ENCODE measurements at places on chromosomes 1 and 21.

DNA sequence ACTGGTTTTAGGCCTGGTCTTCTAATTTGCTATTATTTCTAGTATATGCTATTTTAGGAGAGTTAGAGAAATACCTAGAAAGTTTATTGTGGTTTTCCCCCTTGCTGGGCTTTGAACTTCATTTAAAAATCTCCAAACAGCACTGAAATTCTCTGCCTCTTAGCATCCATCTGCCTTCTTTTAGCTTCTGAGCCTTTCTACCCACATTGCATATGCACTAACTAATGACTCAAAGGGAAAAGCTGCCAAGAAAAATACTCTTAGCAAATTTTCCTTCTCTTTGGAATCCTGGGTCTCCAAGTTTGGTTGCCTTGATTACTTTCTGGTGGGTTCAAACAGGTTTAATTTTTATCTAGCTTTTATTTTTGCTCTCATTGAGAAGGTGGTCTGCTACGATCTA, 408.4 kb upstream of the PTBP2 start:
- DNase-seq, result no peak

GRCh38 chr1:93765099-93765498, 83.5 kb upstream of the BCAR3 start:
- no peak for DNase-seq

- DNase-seq, result no peak
Observed at GRCh38 chr21:36223451-36223850, 66.8 kb downstream of the DOP1B start.

DNA sequence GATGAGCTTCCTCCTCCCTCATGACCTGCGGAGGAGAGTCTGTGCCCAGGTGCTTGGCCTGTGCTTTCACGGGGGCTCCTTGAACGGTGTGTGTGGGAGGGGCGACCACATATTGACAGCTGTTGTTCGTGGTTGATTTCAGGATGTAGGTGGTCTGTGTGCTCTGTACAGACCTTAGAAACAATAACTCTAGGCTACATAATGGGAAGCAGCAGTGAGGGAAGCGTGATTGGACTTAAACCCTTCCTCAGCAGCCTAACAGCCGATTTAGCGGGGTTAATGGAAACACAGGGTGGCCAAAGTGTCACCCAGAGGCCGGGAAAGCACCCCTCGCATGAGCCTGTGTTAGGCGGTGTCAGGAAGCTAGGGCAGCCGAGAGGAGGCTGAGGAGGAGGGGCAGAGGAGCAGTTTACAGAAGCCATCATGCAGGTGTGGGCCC, 56.0 kb downstream of the TBCE start:
- DNase-seq, result peak; percentile 19

DNA sequence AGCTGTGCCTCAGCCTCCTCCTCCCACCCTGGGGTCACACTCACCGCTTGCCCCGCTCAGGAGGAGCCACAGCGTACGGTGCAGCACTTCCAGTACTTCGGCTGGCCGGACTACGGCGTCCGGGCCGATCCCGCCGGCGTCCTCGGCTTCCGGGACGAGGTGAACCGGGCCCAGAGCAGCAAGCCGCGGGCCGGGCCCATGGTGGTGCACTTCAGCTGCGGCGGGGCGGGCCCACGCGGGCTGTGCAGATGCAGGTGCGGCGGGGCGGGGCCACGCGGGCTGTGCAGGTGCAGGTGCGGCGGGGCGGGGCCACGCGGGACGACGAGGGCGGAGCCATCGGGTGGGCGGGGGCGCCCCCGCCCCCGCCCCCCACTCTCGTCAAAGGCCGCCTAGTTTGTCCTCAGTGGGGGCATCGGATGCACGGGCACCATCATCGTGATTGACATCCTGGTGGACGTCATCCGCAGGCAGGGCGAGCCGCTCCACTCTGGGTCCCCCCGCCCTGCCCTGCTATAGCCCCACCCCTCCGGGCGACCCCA, 5.5 kb downstream of the RNF223 start:
- DNase-seq, result no peak

- no peak for DNase-seq
Observed at GRCh38 chr1:202037706-202038296, 27.4 kb downstream of the ELF3 start.

DNA sequence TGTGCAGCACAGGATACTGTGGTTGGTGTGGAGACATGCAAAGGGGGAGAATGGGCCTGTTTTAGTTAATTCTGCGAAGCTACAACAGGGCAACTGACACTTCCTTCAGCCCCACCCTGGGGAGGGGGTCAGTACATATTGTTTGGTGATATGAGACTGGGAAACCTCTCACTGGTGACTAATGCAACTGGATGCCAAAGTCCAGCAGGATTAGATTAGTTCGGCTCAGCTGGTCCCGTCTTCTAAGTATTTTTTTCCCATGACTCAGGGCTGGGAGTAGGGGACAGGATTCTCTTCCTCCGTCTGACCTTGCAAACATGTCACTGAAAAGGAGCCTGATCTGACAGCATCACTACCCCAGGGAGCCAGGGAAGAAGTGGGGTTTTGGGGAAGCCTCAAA, 43.0 kb downstream of the PLXNA2 start:
- DNase-seq, result no peak

GRCh38 chr1:245599371-245600174, 444.8 kb downstream of the KIF26B start:
- DNase-seq, result no peak

DNA sequence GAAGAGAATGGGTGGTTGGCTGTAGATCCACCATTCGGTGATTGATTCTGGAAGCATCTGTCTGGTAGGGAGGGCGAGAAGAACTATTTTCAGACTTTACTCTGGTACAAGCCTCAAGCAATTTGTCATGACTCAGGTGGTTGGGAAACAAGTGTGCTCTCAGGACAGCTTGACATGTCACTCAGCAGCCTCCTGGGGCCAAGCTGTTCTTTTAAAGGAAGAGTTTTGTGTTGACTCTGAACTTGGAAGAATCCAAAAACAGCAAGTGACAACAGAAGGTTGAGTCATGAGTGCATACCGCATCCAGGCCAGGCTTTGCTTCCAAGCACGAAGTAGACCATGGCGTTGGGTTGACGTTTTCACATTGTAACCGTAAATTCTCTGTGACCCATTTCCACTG, 65.9 kb downstream of the CLIC6 start:
- DNase-seq, result no peak

DNA sequence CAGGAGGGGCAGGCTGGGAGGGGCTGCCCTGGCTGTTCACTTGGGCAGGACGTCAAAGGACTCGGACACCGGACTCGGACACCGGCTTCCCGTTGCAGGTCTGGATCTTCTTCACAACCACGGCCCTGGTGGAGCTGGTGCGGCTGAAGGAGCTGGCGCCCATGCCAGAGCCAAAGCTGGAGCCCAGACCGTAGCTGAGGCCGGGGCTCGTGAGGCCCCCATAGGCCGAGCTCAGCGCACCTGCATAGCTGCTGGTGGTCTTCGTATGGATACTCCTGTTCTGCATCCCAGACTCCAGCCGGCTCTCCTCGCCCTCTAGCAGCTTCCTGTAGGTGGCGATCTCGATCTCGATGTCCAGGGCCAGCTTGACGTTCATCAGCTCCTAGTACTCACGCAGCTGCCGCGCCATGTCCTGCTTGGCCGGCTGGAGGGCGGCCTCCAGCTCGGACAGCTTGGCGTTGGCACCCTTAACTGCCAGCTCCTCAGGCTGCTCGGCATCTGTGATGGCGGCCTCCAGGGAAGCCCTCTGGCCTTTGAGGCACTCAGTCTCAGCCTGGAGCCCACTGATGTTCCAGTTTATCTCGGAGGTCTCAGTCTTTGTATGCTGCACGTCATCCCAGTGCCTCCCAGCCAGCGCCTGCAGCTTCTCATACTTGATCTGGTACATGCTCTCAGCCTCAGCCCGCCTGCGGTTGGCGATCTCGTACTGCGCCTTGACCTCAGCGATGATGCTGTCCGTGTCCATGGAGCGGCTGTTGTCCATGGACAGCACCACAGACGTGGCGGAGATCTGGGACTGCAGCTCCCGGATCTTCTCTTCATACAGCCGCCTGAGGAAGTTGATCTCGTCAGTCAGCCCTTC, 15.1 kb upstream of the KLF17 start:
- no peak for DNase-seq

DNA sequence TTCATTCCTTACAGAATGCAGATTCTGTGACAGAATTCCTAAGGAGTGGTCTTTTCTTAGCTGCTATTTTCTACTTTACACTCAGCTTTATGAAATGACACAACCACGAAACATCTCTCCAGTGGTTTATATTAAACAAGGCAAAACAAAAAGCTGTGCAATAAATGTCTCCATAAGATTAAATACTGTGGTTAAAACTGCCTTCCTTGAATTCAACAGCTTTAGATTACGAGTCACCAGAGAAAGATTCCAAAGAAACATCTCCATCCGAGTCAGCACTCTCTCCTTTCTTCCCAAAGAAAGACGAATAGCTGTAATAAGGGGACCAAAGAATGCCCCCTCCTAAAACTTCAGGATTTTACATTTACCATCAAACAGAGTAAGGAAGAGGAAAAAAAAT, 4.6 kb upstream of the C1orf87 start:
- no peak for DNase-seq

GRCh38 chr1:155383406-155383805, 62.7 kb downstream of the RUSC1 start:
- no peak for DNase-seq

GRCh38 chr1:245715291-245715701, 560.5 kb downstream of the KIF26B start:
- DNase-seq, result no peak

DNA sequence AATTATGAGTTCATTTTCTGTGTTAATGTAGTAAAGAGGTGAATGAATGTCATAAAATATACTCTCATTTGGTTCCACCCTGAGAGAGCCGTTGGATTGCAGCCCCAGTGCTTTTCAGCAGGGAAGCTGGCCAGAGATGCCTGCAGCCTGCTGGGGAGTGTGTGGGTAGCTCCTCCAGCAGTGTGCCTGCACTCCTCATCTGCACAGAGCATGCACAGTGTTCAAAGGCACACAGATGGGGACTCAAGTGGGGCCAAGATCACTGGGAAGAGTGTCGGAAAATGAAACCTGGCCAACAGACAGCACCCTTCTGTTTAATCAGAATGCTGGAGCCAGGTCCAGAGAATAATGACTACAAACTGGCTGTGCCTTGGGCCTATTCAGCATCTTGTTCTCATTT, 206.8 kb downstream of the ST6GALNAC3 start:
- no peak for DNase-seq

DNA sequence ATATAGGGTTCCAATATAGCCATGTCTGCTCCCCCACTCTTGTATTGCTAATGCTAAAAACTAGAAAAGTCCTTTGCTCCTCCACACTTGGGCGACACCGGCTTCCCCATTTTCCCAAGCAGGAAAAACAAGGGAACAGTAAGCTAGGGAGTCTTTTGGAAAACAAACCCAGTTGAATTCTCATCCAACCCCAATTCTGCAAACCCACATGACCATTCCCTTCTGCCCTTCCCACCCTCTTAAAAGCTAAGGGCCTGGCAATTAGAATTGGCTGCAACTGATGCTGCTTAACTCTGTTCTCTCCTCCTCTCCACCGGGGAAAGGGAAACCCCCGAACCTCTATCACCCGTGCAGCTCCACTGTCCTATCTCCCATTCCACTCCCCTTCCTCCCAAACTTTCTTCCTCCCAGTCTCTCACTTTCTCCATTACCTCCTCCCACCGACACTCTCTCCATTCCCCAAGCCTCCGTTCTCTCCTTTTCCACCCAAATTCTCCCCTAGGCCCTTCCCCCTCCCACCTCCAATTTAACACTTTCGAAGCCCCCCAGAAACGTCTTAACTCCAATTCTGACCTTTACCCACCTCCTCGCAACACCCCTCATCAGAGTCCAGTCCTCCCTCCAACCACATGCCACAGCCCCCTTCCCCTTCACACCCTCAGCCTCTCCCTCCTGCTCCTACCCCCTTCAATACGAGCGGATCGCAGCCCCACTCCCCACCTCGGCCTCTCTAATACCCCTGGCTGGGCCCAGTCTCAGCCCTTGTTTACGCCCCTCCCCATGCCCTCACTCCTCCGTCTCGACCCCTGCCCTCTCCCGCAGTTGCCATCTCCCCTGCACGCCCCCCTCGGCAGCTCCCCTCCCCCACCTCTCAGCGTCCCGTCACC, 701 bp downstream of the DEDD start:
- DNase-seq, result no peak

DNA sequence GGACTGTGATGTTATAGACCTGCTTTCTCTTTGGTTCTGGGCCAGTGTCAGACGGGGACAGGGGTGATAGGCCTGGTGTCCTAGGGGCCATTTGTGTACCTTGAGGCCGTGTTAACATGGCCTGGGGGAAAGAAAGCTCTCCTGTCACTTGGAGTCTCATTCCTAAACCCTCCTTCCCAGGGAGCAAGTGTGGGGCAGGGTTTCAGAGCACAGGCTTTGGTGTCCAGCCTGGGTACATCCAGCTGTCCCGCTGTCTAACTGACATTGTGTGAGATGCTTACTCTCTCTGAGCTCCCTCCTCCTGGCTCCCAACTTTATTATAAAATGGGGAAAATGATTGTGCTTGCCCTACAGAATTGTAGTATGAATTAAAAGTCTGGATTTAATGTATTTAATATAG, 32.6 kb upstream of the EPHA8 start:
- no peak for DNase-seq

DNA sequence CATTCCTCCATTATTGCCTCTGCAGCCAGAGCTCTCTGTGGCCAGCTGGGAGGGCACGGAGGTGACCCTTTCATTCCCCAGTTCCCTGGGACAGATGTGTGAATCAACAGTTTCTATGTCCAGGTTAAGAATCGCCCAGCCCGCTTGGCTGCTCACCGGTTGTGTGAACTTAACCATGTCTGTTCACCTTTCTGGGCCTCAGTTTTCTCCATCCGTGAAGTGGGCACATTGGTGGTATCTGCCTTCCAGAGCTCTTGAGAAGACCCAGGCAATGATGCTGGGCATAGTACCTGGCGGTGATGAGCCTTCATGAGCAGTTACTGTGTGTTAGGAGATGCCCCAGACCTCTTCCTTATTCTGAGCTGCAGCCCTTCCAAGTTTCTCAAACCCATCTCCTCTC, 238.3 kb downstream of the MATN1 start:
- no peak for DNase-seq

DNA sequence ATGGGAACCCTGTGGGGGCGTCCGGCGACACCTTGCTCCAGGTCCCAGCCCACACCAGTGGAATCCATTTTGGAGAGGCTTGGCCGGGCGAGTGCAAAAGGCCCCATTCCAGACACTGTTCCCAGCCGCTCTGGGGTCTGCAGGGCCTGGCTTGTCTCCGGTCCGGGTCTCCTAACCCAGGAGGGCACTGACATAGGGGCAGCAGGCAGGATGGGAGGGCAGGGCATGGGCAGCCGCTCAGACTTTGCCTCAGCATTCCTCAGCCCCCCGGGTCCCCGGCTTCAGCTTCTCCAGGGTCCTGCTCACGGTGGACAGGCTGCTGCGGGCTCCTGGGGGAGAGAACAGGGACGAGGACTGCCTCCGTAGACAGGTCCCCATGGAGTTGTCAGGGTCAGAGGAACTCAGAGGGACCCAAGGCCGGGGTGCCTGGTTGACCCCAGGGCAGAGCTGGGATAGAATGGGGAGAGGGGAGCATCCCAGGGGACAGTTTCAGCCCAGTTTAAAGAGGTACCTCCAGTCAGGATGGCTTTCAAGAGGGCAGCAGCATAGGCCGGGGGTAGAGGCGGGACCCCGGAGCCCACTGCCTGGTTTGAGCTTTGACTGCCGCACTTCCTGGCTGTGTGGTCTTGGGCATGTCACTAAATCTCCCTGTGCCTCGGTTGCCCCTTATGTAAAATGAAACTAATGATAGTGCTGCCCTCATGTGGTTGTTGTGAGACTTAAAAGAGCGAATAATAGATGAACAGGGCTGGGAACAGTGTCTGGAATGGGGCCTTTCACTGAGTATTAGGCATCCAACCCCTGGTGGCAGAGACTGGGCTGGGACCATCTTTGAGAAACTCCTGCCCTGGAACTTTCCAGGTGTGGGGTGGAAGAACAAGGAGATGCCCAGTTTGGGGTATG, 3.7 kb downstream of the KNCN start:
- DNase-seq, result no peak

Data from stimulated activated CD8-positive, alpha-beta memory T cell treated with anti-CD3 and anti-CD28 coated beads, Interleukin-12 subunit alpha, Interleukin-12 subunit beta, amount 100 ng/mL, for 1 hour (primary cell).